ENCODE measurements at places on chromosomes 7 and 10.

GRCh38 chr7:98137826-98138151 lies 31.1 kb downstream of the LMTK2 start:
- no peak for DNase-seq

DNA sequence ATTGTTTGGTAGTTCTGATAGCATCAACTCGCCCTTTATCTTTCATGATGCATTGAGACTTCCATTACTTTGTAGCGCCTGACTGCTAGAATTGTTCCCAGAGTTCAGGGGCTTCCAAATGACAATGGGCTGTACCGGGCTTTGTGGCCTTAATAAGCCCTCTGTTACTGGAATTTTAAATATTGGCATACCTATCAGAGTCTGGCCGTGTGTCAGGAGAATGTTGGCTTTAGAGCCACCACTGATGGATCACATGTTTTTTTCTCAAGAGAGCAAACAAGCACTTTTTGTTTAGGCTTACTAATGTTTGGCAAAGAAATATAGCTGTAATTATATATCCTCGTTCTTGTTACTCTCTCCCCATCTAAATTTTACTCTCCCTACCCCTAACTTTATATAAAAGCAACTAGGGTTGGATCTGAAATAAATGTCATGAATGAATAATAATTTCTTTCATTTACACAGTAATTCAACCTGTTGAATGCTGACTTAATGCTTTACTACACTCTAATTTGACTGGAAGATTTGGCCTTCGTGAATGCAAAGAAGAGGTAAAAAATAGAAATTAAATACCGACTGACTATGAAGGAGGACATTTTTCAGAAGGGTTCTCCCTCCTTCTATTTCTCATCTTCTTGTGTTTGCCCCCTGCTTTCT lies 396.7 kb downstream of the AUTS2 start:
- no peak for DNase-seq

GRCh38 chr7:5232874-5233273 lies 42.8 kb downstream of the WIPI2 start:
- DNase-seq, result no peak

GRCh38 chr7:130877991-130878305 lies 143.9 kb upstream of the KLF14 start:
- DNase-seq, result no peak

DNA sequence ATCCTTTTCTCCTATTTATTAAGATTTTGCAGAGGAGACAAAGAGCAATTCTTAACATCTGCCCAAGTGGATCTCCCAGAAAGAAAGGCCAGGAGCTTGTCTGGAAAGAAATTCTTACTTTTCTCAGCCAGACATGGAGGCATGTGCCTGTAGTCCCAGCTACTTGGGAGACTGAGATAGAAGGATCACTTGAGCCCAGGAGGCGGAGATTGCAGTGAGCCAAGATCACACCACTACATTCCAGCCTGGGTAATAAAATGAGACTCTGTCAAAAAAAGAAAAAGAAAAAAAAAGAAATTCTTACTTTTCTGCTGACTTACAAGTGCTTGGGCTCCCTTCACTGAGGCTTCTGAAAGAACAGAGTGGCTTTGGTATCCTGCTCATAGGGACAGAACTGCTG lies 2.4 kb upstream of the CYP3A43 start:
- DNase-seq, result no peak

DNA sequence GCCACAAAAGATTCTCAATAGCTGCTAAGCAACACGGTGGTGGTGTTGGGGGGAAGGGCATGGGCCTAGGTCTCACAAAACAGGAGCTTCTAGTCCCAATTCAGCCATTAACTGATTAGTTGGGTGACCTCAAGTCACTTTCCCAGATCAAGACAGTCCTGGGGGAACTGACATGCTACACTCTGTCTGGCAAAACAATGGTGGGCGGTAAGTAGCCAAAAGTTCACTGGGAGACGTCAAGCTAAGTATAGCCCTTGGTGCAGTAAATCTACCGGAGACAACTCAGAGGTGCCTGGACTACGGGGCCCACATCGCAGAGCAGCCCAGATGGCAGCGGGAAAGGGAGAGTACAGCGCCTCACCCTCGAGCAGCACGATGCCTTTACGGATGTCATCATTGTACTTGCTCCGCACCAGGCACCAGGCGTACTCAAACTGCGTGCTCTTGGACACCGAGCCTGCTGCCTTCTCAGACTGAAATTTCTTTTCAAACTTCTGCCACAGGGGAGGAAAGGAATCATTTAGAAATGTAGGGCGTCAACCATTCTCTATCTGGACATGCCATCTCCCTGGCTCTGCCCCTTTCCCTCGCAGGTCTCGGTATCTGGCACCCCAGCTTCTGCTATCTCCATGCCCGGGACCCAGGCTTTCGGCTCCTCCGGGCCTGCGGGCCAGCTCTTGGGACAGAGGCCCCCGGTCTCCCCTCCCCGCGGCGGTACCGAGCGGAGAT lies 1.1 kb downstream of the FIS1 start:
- no peak for DNase-seq

DNA sequence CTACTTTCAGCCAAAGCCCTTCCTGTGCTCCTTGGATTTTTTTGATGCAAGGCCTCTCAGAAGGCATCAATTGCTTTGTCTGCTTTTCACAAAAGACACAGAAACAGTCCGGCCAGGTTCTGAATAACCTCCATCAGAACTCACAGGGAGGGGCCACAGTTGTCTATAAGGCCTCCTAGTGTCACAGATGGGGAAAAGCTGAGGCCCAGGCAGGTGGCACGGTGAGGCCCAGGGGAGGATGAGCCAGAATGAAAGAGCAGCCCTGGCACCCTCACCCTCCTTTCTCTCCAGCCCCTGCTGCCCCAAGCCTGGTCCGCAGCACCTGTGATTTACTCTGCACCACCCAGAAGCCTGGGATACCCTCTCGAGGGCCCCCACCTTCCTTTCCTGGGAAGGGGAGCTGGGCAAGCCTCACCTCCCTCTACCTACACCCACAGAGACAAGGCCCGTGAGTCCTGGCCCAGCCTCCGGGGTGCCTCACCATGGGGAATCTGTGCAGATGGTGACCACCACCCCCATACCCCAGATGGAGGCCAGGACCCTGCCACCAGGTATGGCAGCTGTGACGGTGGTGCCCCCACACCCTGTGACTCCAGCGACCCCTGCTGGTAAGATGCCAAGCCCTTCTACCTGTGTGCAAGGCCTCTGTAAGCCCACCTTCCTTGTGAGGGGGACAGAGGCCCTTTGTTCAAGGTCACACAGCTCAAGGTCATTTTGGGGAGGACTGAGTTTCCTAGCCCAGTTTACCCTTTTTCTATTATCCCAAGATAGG lies 26.2 kb upstream of the ZNF467 start:
- DNase-seq, result no peak

DNA sequence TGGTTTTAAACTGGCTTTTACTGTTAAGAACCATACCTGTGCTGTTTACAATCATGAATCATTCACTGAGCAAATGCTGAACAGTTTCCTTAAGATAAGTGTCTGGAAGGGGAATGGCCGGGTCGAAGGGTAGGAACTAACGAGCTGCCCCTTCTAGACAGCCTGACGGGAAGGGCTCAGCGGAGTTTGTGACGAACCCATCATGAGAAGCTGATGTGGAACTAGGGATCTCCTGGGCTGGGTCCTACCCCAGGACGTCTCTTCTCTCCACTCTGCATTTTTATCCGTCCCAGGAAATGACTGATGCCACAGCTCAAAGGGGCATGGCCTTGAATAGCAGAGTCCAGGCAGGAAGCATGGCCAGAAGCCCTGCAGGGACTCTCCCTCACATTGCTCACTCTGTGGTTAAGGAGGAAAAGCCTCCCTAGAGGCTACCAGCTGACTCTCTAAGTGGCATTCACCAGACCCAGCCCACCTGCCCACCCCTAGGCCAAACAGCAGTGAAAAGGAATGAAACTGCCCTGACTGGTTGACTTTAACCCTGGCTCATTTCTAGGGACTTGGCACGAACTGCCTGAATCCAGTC lies 112.0 kb downstream of the PFKFB3 start:
- DNase-seq, result no peak

GRCh38 chr7:3277604-3278572 lies 23.2 kb upstream of the SDK1 start:
- DNase-seq, result no peak

GRCh38 chr7:104536956-104537355 lies 208.6 kb downstream of the LHFPL3 start:
- no peak for DNase-seq

DNA sequence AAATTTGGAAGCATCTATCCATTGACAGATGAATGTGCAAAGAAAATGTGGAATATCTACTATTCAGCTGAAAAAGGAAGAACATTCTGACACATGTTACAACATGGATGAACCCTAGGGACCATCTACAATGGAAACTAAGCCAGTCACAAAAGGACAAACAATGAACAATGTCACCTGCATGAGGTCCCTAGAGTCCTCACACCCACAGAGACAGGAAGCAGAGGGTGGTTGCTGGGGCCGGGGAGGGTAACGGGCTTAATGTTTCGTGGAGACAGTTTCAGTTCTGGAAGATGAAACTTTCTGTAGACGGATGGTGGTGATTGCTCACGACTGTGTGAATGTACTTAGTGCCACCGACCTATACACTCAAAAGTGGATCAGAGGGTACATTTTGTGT lies 282.9 kb downstream of the ADARB2 start:
- DNase-seq, result no peak

Data from NCI-H446 treated with DMSO at 0.1 percent for 48 hours (cell line).